ENCODE measurements at places on chromosomes 2 and 18. TPM values are rescaled to one million over a fixed set of nuclear protein-coding genes. Genes with fewer than 3 reads are reported as not detected.

Gene CD207
- total RNA-seq: not detected

DNA sequence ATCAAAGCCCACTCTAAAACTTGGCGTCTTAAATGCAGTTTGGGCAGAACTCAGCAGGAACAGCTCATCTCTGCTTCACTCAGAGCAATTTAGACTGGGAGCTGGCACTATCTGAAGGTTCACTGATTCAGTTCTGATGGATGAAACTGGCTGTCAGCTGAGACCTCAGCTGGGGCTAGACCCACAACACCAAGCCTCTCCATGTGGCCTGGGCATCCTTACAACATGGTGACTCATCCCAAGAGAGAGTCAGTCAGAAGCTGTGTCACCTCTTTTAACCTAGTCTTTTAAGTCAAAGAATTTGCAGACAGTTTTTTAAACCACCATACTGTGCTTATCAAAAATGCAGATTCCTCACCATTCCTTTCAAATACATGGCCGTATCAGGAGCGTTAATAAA, 62.6 kb upstream of the ZNF397 start:
- no peak for DNase-seq

Gene NBEAL1
- 37.6 TPM for total RNA-seq

Gene GPAT2
- total RNA-seq: not detected

Gene GCA
- total RNA-seq: 57.5 TPM

DNA sequence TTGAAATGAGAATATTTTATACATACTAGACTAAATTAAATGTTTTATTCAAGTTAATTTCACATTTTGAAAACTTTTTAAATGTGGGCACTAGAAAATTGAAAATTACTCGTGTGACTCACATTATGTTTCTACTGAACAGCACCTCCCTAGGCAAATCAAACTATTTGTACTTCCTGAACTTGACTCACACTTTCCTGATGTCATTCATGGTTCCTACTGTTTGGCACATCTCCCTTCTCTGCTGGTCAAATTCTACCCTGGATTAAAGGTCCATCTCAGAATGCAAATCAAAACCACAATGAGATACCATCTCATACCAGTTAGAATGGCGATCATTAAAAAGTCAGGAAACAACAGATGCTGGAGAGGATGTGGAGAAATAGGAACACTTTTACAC, 16.7 kb downstream of the LHCGR start:
- no peak for DNase-seq

Gene DSG3
- 1.8 TPM for total RNA-seq

- DNase-seq: peak; percentile 52
Observed at GRCh38 chr2:181573140-181573736, 83.7 kb downstream of the CERKL start.

Gene CCDC68
- 16.0 TPM for total RNA-seq

- no peak for DNase-seq
Observed at GRCh38 chr18:58161659-58162058, 117.6 kb downstream of the NEDD4L start.

GRCh38 chr2:132911726-132912724, 242.0 kb upstream of the LYPD1 start:
- no peak for DNase-seq

DNA sequence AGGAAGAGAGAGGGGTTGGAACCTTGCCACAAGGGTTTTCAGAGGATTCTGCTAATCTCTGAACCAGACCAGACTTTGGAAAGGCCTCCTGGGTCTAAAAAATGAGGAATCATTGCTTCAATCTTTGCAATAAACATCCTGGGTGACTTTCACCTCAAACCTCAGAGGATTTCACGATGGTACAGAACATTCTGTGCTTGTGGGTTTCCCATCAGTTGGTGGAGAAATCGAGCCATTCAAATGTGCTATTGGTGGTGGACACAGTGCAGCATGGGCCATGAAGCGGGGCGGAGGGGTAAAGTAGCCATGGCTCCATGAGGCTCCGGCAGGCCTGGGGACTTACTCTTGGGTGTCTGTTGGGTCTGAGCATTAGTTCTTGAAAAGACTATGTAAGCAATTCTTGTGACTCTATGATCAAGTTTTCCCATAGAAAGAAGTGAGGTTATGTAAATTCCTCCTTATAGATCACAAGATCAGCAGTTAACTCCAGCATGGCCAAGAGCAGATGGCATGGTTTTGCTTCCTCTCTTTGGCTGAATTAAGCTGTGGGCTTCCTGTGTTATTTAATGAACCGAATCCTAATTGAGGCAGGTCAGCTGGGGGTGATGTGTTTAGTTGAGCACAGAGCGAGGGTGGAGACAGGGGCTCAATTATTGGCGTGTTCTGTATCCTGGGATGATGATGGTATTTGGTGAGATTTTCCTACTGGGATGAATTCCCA, 1.9 kb upstream of the IL1R2 start:
- DNase-seq: no peak
